Activated CD8-positive, alpha-beta memory T cell treated with anti-CD3 and anti-CD28 coated beads for 1 hour (primary cell): ENCODE measurements at places on chromosomes 16 and 17.

GRCh38 chr17:1709971-1710806 is at the start of gene TLCD2:
Gene TLCD2, minus strand, starts transcription at chr17:1710377. Its CDS starts 135 bp downstream, at chr17:1710242.
- no peak for DNase-seq

DNA sequence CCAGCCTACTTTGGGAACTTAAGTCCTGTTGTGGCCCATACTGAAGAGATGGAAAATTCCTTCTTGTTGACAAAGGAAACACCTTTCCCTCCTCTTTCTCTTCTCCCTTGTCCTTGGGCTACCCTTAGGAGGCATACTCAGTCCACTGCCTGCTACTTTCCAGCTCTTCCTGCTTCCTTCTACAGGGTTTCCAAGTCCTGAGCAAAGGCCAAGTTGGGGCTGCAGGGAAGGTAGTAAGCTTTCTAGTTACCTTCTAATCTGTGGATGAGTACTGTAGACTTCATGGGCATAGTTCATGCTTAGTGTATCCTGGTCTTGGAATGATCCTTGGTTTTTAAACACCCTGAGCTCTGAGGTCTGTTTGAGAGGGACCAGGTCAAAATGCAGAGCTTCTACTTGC is 299.2 kb upstream of the MAF start:
- DNase-seq = no peak

DNA sequence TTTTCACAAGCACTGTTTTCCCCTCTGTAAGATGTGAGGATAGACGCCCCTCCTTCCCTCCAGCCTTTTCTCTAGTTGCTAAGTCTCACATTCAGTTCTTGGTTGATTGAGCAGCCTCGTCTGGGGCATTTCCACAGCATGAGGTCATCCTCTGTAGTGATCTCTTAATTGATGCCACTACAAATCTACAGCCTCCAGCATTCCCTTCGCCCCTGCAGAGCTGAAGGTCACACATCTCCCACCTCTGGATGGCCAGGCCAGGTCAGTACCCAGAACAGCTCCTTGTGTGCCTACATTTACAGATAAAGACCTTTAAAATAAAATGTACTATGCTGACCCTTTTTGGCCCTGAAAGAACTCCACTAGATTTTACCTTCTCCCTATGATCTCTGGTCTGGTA is 32.5 kb upstream of the CDH11 start:
- DNase-seq = no peak

- no peak for DNase-seq
Measured at GRCh38 chr17:62797959-62798358, 10.2 kb downstream of the MARCHF10 start.

DNA sequence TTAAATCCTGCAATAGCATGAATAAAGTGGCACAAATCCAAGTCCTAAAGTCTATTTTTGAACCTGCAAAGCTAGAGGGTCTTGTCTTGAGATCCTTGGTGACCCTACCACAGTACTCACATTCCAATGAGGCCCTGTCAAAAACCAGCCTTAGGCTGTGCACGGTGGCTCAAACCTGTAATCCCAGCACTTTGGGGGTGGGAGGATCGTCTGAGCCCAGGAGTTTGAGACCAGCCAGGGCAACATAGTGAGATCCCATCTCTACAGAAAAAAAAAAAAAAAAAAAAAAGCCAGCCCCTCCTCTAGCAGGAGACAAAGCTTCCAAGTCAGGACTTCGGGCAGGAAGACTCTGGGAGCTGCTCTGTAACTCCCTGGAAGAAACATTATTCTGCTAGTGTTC is 16.3 kb downstream of the CYTH1 start:
- DNase-seq = no peak
